SW480 (cell line): ENCODE measurements at places on chromosomes 3 and 15.
A peak's percentile ranks its signal among the peaks of the same experiment; 100 is the strongest.

DNA sequence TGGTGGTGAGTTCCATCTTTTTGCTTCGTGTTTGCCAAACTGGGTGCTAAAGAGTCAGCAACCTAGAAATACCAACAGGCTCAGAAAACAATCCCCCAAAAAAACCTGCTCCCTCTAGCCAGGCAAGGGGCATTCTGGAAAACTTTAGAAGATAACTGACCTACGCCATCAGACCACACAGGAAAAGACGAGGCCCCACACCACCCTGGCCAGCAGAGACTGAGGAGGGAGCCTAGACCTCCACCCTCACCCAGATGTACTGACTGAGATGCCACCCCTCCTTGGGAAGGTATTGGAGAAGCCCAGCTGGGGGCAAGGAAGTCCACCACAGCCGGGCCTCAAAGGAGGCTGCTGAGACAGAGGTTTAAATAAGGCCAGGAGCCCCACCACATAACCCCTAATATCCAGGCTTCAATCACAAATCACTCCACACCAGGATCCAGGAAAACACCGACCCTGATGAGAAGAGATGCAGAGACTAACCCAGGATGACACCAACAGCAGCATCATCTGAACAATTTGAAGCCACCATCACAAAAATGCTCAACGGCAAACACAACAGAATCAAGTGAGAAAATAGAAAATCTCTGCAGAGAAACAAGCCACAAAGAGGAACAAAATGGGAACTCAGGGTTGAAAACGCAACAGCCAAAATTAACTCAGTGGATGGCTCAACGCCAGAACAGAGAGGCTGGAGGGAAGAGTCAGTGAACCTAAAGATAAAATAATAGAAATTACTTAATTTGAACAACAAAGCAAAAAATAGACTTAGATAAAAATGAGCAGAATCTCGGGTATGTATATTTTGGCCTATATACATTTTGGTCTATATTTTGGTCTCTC lies 61.0 kb downstream of the TPRA1 start:
- no peak for DNase-seq

GRCh38 chr15:98743177-98743576 lies 94.8 kb downstream of the IGF1R start:
- DNase-seq, result peak; percentile 88

DNA sequence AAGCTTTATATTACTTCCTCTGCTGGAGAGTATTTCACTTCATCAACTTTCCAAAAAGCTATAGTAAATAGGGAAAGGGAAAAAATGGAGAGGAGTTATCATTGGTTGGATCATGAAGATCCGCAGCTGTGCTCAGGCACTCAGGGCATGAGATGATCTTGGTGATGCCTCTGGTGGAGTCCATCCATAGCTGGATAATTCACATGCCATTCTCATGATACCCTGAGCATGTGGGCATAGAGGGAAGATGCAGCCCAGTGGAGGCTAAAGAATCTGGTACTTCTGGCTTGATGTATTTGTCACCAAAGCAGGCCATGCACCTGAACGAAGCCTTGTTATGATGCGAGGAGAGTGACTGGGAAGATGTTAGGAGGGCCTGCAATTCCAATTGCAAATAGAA lies 150.2 kb downstream of the CHST2 start:
- DNase-seq, result no peak

GRCh38 chr3:193983846-193984818 lies 151.8 kb upstream of the HES1 start:
- no peak for DNase-seq

DNA sequence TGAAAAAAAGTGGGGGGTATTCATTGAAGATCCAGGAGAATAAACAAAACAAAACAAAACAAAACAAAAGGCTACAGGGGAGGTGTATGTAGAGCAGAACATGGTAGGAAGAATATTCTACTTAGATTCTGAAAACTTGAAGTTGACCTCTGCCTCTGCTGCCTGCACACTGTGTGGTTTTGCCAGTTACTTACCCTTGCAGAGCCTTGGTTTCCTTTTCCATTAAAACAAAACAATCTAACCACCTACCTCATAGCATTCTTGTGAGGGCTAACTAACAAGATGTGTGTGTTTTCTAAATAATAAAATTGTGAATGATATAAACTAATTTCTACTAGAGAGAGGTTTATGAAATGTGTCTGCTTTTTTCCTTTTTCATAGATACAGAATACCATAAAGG lies 423.1 kb downstream of the TIGIT start:
- DNase-seq, result no peak

GRCh38 chr15:43796566-43796965 lies 3.5 kb downstream of the SERINC4 start:
- DNase-seq, result no peak

GRCh38 chr3:27677565-27677964 lies 44.6 kb downstream of the EOMES start:
- no peak for DNase-seq

DNA sequence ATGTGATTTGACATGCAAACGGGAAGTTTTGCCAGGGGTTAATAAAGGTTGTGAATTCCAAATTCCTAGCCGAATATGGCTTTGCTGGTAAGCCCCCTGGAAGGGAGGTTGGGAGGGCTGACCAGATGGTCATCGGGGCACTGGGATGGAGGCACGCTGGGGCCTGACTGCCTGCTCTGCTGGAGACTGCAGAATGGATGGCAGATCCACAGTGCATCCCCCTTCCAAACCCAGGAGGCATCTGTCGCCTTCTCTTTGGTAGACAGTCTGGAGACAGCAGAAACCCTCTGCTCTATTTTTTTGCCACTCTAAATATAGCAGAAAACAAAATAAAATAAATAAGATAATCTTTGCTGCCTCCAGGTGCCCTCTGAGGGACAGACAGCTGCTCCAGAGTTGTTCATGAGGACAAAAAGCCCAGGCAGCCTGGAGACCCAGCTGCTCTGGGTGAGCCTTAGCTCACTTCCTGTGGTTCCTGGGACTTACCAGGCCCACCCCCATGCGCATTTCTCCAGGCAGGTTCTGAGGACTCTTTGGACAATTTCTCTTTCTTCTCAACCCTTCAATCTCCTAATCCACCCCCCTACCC lies 6.1 kb upstream of the SPTBN5 start:
- no peak for DNase-seq

DNA sequence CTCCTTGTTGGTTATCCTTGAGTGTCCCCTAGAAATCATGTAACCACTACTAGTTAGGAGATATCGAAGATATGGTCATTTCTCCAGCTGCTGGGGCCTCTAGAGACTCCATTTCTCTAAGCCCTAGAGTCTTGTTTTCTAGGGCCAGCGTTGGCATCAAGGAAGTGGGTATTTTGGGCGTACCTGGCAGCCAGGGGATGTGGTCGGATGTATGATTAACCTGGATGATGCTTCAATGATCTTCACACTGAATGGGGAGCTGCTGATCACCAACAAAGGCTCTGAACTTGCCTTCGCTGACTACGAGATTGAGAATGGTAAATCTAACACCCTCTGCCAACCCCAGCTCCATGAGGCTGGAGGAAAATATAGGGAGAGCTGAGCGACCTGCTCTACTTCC lies 325.5 kb downstream of the RYR3 start:
- no peak for DNase-seq

- no peak for DNase-seq
Observed at GRCh38 chr15:74826364-74826819, at the start of gene CPLX3. Gene CPLX3, plus strand, starts transcription at chr15:74826627. Its CDS starts 77 bp downstream, at chr15:74826704.

DNA sequence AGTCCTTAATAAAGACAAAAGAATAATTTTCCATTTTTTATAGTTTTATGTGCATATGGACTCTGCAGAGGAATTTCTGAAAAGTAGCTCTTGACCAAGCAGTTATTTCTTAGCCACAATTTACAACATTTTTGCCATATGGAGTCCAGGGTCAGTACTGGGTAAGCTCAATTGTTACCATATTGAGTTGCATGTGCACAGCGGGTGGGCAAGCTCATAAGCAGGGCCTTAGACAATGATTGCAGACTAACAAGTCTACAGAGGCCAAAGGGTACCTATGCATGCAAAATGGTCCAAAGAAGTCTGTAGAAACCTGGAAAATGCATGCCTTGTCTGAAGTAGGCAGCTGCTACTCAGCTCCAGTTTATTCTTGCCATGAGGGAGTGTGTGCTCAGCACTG lies 19.0 kb upstream of the ARHGEF26 start:
- DNase-seq, result no peak

- no peak for DNase-seq
Observed at GRCh38 chr3:151395806-151396205, 11.3 kb upstream of the P2RY12 start.

DNA sequence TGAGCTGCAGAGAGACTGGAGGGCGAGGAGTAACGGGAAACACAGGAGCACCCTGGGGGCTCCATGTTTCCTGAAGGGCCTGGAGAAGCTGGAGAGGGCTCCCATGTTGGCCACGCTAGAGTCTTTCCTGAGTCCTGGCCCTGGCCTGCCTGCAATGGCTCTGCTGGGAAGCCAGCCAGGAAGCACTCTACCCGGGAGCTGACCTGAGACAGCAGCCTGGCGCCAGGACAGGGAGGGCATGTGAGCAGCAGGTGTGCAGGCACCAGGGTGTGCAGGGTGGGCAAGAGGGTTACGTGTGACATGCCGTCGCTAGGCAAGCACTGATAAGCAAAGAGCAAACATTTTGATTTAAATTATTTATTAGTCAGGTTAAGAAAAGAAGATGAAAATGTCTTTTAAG lies 301.4 kb downstream of the OCA2 start:
- no peak for DNase-seq

DNA sequence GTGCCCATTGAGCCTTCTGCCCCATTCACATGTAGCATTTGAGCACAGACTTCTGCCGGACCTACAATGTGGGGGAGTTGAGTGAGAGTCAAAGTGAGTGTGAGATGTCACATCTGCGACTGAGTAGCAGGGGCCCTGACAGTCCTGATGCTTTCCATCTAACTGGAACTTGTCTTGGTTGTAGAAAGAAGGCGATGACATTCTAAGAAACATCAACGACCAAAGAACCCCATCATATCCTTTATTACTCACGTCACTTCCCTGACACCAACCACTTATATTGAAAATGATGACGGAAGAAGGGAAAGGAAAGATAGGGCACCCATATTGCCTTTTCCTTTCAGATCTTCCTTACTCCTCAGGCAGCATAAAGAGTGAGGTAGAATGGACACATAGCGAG lies 30.5 kb downstream of the SMAD3 start:
- DNase-seq, result no peak

- no peak for DNase-seq
Observed at GRCh38 chr15:81026836-81027599, 26.3 kb downstream of the TLNRD1 start.

DNA sequence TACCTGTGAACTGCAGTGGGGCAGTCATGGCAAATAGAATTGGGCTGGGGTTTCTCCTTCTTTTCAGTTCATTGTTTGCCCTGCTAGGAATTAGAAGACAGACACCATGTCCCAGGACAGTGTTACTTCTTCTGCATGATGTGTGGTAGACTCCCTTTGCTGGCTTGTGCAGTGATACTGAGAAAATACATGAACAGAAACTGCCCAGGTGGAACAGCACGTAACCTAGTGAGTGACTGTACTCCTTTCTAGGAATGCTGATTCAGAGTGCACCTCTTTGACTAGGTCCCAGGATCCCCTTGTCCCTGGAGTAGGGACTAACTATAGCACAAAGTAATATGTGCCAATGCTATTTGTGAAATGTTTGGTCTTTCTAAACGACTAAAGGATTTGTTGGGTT lies 10.7 kb upstream of the SLC22A13 start:
- no peak for DNase-seq

DNA sequence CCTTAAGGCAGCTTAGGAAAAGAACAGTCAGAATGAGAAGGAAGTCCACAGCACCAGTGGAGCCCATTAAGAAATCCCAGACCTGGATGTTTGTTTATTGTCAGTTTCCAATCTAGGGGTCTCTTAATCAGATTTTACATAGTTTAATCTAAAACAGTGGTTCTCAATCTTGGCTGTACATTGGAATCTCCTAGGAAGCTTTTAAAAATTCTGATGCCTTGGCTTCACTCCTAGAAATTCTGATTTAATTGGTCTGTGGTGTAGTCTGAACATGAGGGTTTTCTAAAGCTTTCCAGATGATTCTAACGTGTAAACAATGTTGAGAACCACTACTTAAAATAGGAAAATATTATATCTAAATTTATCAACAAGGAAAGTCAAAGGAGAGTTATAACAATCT lies 56.6 kb upstream of the SPRED1 start:
- DNase-seq, result no peak

- no peak for DNase-seq
Observed at GRCh38 chr3:195162033-195162669, 108.8 kb downstream of the XXYLT1 start.

GRCh38 chr3:127012091-127012490 lies 29.2 kb downstream of the PLXNA1 start:
- DNase-seq, result peak; percentile 65

DNA sequence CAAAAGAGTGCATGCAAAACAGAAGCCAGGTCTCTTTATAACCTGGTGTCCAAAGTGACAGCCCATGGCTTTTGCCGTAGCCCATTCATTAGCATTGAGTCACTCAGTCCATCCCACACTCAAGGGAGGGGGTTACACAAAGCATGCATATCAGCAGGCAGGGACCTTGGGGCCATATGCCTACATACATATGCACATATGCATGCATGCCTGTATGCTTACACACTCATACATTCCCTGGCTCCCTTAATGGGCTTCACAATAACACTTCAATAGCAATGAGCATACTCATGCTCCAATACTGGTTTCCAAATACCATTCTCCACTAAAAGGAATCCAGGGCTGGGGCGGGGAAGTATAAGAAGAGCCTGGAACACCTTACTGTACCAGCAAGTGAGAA lies 22.0 kb downstream of the TRPM1 start:
- no peak for DNase-seq

DNA sequence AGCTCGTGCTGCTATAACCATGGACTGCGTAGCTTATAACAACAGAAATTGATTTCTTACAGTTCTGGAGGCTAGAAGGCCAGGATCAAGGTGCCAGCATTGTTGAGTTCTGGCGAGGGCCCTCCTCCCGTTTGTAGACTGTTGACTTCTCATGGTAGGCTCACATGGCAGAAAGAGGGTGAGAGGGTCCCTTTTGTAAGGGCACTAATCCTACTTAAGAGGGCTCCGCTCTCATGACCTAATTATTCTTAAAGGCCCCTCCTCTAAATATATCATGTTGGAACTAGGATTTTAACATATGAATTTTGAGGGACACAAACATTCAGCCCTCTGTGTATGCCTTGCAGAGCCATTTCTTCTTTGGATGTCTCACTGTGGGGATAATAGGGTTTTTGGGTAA lies 28.8 kb upstream of the PYDC2 start:
- DNase-seq, result no peak
